Psoas muscle (tissue), 8 donors: ENCODE measurements at places on chromosomes 16 and 17. TPM values are rescaled to one million over a fixed set of nuclear protein-coding genes. Genes with fewer than 3 reads are reported as not detected.
A peak's percentile ranks its signal among the peaks of the same experiment; 100 is the strongest.

The KRTAP3-2 gene
- not detected for total RNA-seq

DNA sequence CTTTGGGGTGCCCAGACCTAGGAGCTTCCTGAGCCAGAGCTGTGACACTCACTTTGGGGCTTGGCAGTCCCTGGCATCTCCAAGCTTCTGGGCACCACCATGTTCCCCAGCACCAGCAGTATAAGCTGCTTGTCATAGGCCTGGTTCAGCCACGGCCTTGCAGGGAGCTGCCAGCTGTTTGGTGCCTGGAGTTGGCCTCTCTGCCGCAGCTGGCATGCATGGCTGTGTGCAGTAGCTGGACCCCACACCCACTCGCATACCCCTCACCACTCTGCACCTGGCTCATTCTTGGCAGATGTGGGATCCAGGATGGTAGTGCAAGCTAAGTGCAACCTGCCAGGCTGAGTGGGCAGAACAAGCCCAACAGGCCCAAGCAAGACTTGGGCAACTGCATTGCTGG, 73.4 kb upstream of the BRD7 start:
- no peak for DNase-seq

The CSH1 gene
- not detected for total RNA-seq

The SHBG gene
- 0.64 TPM for total RNA-seq

GRCh38 chr17:39357488-39357887, 43.9 kb downstream of the FBXL20 start:
- no peak for DNase-seq

GRCh38 chr16:67054901-67055300, 26.0 kb downstream of the CBFB start:
- DNase-seq = no peak

DNA sequence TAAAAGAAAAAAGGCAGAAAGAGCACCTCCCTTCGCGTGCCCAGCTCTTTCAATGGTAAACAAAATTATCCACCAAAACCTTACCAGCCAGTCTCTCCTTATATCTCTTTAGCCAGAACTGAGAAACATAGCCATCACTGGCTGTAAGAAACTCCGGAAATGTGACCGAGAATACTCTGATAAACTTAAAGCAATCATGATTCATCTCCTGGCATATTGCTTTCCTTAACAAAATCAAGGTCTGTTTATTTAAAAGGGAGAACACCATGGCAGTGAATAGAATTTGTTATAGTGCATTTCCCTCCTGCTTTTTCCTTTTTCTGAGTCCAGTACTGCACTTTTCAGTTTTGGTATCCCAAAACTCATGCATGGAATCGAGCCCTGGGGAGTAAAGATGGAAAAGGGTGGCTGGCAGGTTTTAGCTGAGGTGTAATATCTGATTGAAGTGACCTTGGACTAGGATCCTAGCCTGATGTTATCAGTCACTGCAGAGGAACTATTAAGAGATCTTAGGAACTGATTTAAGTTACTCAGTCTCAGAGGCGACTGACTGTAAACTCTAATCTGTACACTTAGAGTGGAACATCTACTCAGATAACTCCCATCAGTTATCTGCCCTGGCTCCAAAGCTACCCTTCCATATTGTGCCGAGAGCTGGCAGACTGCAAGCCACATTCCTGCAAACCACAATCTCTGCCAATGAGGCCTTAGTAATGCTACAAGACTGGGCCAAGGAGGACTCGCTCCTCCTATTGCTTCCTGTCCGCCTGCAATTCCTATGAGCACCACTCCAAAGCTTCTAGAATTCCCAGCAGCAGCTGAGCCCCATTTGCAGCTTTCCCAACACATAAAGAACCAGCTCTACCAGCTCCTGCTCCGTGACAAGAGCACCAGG, 7.4 kb upstream of the COX10 start:
- DNase-seq = peak; percentile 51

- DNase-seq = no peak
These were observed 194.3 kb downstream of the C16orf78 start for GRCh38 chr16:49567950-49568349.

DNA sequence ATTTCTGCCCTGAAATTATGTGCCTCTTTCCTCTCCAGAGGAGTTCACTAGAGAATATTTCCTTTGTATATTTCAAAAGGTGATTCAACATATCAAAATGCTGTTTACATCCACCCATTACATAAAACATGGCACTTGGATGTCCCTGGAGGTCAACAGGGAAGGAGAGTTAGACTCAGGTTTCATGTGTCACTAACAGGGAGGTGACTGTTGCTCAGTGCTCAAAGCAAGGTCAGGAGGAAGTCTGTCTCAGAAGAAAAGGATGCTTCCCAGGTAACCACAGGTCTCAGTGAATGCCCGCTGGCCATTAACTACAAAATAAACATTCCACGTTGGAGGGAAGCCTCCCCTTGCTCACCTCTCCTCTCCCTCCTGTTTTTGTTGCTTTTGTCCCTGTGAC, 198.6 kb downstream of the AXIN2 start:
- DNase-seq = no peak

GRCh38 chr17:14933676-14934075, 331.4 kb downstream of the PMP22 start:
- no peak for DNase-seq

DNA sequence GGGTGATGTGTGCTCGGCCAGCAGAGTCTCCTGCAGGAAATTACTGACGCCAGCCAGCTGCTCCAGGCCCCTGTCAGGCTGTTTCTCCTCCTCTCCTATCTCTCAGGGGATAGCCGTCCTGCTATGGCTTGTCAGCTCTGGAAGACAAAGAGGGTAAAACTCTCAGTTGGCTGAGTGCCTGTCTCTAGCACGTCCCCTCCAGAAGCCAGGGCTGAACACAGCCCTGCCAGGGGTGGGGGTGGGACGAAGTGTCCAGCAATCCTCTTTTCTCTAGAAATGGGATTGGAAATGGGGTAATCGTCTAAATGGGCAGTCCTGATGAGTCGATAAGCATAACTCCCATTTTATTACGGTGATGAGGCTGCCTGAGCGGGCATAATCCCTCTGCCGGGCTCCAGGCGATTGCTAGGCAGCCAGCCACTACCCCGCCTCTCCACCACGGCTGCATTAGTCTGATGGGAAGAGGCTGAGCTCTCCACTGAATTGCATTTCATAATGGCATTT, 89.1 kb upstream of the GNAO1 start:
- peak; percentile 59 for DNase-seq

GRCh38 chr17:48927978-48928745, 16.5 kb downstream of the SNF8 start:
- DNase-seq = no peak

The MARVELD3 gene
- not detected for total RNA-seq

GRCh38 chr17:1050996-1051925, 54.3 kb downstream of the TIMM22 start:
- peak; percentile 6 for DNase-seq

The HS3ST3B1 gene
- total RNA-seq = 1.5 TPM

DNA sequence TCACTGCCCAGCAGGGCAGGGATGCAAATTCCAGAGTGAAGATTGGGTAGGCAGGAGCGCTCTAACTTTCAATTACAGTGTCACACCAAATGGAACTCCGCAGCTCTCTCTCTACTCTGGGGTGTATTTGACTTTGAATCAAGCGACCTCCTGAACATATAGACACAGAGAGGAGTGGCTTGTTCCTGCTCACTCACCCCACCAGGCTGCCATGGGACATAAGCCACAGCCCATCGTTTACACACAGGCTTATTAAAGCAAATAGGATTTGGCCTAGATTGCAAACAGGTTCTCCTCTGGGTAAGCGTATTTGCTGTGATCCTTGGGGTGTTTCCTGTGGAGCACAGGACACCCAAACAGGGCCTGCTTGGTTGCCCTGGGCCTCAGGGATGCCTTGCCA, 281.6 kb upstream of the CCL2 start:
- no peak for DNase-seq

The MEOX1 gene
- total RNA-seq = 8.7 TPM

DNA sequence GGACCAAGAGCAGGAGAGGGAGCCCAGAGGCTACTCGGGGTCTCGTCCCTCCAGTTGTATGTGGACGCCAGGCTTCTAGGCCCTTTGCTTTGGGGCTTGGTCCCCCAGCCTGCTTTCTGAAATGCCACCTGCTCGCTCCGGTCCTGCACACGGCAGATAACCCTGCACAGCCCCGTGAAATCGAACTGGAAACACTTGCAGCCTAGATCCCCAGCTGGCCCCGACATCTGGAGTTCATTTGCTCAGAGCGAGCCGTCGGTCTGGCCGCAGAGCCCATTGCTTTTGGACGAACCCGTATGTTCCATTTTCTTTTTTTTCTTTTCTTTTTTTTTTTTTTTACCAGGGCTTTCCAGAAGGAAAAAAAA, 22.9 kb downstream of the C1QTNF1 start:
- DNase-seq = peak; percentile 59

- no peak for DNase-seq
These were observed 8.0 kb upstream of the SPATA32 start for GRCh38 chr17:45269912-45270311.

DNA sequence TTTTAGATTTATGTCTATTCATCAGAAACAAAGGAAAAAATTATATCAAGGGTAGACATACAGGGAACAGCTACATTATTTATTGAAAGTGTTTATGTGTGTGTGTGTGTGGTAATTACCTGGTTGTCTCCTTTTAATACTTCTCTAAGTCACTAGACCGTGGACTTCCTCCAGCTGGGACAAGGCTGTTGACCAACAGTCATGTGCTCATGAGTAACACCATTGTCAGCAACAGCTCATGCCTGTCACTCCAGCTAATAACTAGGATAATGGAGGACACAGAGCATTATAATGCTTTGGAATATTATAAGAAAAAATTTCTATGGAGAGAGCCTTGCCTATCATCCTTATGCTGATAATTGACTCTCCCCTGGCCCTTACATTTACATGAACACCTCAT, 125.3 kb upstream of the SALL1 start:
- no peak for DNase-seq

The KRT28 gene
- total RNA-seq = not detected

The ABCA8 gene
- total RNA-seq = 25.3 TPM

The KRTAP2-3 gene
- total RNA-seq = not detected

- DNase-seq = peak; percentile 58
These were observed 1.1 kb downstream of the HSD17B1 start for GRCh38 chr17:42553866-42554249.

The EVI2A gene
- 0.50 TPM for total RNA-seq

GRCh38 chr16:58392215-58393137, at the start of gene GINS3:
Gene GINS3 (plus strand): TSS chr16:58392471. CDS start chr16:58392602, 131 bp downstream.
- peak; percentile 89 for DNase-seq

- no peak for DNase-seq
These were observed 93.9 kb downstream of the MSI2 start for GRCh38 chr17:57350266-57350665.

The HOXB1 gene
- total RNA-seq = not detected
